Effector memory CD8-positive, alpha-beta T cell (primary cell): ENCODE measurements at places on chromosomes 11 and 22.

GRCh38 chr22:28034760-28035401, 115.8 kb upstream of the PITPNB start:
- DNase-seq, result no peak

DNA sequence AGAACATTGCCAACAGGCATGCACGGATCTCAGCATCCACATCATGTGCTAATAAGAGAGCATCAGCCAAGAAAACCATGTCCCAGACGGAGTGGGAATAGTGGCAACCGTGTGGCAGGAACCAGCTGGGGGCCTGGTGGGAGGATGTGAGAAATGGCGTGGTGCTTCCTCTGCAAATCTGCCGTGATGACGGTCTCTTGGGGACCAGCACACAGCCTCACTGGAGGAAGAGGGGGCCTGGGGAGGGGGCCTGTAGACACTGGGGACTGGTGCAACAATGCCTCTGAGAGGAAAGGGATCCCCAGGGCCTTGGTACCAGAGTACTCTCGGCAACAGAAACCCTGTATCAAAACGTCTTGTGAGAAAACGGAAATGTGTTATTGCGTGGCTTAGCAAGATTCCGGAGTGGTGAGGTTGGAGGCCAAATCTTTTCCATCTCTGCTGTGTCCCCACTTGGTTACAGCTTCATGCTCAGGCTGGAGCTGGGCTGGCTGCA, 154.3 kb upstream of the TBCEL start:
- DNase-seq, result no peak

DNA sequence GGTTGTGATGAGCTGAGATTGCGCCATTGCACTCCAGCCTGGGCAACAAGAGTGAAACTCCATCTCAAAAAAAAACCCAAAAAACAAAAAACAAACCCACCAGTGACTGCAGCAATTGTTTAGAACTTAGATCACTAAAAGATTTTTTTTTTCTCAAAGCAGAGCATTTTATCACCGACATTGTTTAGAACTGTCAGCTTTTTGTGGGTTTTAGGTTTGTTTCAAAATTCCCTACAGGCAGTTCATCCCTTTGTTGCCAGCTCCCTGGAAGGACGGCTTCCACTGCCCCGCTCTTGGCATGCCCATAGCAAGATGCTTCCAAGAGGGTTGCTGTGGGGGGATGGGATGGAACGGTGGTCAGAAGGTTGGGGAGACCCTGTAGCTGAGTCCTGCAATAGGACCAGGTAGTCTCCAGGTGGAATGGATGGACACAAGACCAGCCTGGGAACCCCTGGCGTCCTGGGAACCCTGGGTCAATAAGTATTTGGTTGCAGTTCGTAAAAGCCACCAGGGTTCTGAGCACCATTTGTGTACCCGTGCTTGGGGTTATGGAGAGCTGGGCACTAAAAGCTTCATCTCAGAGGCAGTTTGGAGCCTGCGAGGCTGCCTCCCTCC, 46.7 kb downstream of the TSPAN18 start:
- no peak for DNase-seq

GRCh38 chr11:76706667-76707066, 36.1 kb upstream of the LRRC32 start:
- no peak for DNase-seq

DNA sequence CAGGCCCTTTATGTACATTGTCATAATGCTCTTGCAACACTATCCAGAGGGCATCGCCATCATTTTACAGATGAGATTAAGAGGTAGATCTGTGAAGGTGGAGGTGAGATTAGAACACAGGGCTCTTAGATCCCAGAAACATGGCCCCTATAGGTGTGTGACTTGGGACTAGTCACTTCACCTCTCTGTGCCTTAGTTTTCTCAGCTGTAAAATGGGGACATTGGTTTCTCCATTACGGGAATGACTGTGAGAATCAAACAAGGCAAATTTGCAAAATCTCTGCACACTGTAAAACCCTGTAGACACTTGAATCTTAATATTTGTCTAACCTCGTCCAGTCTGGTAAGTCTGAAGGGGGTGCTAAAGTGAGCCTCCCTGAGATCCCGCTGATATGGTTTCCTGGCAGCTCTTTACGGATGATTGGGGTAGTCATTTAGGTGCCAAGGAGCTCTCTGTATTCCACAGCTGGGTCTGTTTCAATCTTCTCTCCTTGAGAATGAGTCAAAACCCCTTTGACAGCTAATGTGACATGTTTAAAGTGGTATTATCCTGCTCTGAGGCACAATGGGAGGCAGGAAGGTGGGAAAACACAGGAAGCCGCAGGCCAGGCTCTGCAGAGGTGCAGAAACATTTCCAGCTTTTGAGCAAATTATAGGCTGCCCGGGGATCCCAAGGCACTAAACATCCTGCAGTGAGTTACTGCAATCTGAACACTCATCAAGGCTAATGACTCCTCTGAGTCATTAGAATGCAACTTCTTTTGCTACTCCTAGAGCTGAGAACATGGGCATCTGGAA, 140.8 kb downstream of the CCDC81 start:
- no peak for DNase-seq

DNA sequence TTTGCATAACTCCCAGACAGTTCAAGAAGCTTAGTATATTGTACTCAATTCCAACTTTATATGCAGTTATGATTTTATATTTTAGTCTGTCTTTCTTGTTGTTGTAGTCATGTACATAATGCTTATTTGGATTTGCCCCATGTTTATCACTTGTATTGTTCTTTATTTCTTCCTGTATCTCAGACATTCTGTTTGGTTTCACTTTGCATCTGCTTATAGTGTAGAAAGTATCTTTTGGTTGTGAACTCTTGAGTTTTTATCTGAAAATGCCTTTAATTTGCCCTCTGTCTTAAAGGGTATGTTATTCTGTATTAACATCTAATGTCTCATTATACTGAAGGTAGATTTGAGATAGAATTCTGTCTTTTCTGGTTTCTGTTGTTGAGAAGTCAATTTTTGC, 275.4 kb downstream of the DYNC2H1 start:
- no peak for DNase-seq

DNA sequence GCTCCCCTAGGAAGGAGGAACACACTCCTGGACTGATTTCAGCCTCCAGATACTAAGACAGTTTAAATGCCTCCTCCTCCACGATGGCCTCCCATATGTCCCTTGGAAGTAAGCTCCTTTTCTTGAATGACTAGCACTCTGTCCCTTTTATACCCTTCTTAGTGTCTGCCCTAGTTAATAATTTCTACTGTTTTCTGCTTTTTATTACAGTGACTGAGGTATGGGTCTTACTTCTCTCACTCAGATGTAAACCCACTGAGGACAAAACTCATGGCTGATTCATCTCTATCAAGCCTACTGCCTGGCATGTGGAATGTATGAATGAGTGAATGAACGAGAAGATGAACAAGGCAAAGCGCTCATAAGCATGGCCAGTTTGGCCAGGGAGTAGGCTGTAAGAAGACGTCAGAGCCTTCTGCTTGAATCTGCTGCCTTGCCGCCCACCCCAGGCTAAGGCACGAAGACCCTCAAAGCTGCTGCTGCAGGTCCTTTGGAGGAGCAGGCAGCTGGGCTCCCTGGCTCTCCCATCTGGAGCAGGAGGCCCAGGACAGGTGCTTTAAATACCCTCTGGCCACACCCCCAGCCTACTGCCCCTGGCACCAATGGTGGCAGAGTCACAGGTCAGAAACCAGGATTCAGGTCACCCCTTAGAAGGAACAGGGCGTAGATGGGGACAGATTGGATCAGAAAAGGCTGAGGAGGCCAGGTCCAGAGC, 8.2 kb upstream of the PGA3 start:
- no peak for DNase-seq
